Brain microvascular endothelial cell (primary cell): ENCODE measurements at places on chromosomes 5 and 9.

DNA sequence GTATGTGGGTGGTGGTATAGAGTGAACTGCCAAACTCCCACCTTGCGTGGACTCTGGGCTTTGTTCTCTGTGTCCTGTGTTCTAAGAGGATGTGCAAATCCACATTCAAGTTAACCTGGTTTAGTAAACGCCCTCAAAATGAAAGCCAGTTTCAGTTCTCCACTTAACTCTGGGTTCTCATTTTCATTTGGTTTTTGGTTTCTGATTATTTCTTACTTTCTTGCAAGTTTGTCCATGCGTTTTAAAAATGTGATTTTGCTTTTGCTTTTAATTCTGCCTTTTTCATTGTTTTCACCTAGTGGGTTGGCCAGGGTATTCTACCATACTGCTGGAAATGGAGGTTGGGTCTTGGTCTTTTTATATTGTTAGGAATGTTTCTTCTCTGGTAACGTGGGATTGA, 38.2 kb downstream of the GALNT10 start:
- DNase-seq = no peak

GRCh38 chr5:138029944-138030343, 2.9 kb downstream of the FAM13B start:
- no peak for DNase-seq

- DNase-seq = no peak
Observed at GRCh38 chr5:147061431-147061830, 173.4 kb upstream of the STK32A start.

- no peak for DNase-seq
Observed at GRCh38 chr5:111472579-111472978, 39.8 kb downstream of the STARD4 start.

GRCh38 chr9:135589596-135590485, 28.3 kb downstream of the PAEP start:
- no peak for DNase-seq

- DNase-seq = no peak
Observed at GRCh38 chr9:127162864-127163365, 40.5 kb upstream of the ANGPTL2 start.

GRCh38 chr9:126450668-126451205, 124.1 kb downstream of the MVB12B start:
- DNase-seq = no peak

DNA sequence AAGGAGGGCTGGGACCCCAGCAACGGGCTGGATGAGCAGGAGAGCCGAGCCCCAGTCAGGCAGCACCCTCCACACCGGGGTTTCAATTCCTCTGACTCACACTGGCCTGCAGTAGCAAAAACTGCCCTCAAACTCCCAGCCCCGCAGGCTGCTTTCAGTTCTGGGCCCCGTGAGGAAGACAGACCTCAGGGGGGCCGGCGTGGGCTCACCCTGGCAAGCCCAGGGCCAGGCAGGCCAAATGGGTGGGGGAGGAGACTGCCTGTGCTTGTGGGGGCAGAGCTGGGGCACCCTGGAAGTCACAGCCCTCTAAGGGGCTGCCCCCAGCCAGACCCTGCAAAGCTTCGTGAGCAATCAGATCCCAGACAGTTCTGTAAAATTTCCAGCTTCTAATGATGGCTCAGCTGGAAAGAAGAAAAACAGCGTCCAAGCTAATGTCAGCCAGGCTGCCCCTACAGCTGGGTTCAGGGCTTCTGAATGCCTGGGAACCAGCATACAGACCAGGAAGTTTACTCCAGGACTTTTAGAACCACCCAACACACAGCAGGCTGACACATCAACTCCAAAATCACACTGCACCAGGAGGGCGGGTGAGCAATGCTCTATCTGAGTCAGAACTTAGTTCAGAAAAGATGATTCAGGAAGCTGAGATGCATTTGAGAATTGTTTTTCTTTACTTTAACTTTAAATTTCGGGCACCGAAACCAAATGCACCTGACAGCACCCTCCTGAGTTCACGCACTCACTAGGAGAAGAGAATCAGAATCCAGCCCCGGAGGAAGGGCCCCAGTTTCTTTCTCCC, 34.7 kb downstream of the LPCAT1 start:
- peak; percentile 77 for DNase-seq

DNA sequence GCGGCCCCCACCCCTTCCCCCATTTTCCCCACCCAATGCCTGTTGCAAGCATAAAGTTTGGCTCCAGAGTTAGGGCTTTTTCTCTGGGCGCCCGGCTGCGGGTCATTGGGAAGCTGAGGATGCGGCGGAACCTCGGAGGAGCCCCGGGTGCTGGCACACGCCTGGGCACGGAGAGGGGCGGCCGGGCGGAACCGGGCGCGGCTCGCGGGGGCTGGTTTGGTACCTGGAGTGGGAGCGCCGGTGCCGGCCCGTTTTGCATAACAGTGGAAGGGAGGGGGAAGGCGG, 1.2 kb downstream of the PPARGC1B start:
- DNase-seq = no peak

GRCh38 chr5:74889523-74890105, 23.4 kb upstream of the FAM169A start:
- DNase-seq = no peak

GRCh38 chr5:131209506-131210150, 38.9 kb downstream of the LYRM7 start:
- no peak for DNase-seq

DNA sequence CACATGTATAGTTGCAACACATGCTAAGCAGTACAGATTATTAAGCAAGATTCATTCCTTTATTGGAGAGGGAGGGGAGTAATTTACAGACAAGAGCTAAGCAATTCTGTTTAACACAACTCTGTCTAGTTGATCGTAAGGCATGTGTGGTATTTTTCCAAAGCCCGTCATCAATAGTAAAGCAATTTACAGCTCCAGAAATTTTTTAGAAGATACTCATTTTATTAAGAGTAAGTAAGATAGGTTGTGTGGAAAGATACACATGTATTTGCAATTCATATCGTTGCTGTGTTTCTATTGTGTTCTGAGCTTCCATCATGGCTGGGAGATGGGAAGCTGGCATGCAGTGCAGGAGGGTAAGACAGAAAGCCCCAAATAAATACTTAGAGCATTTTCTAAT, 289.2 kb upstream of the TMEM161B start:
- no peak for DNase-seq

- DNase-seq = peak; percentile 26
Observed at GRCh38 chr5:72511366-72511765, 4.2 kb upstream of the ZNF366 start.

GRCh38 chr5:120258123-120258522, 206.0 kb upstream of the PRR16 start:
- no peak for DNase-seq

DNA sequence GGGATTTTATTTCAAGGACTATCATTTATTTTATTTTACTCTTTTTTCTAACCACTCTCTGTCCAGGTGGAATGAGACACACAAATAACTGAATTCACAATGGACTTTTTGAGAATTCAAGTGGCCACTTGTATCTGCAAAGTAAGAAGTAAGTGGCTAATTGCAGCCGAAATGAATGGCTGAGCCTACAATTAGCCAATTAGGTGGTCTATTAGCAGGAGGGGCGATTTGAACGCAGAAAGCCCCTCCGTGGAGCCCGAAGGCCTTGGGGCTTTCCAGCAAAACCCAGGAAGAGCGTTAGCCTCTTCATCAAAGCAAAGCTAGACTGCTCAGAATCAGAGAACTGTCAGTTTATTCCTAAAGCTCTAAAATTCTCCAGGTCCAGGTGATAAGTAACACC, 176.9 kb downstream of the EBF1 start:
- DNase-seq = no peak

- no peak for DNase-seq
Observed at GRCh38 chr5:39270225-39270848, 51.0 kb upstream of the FYB1 start.

DNA sequence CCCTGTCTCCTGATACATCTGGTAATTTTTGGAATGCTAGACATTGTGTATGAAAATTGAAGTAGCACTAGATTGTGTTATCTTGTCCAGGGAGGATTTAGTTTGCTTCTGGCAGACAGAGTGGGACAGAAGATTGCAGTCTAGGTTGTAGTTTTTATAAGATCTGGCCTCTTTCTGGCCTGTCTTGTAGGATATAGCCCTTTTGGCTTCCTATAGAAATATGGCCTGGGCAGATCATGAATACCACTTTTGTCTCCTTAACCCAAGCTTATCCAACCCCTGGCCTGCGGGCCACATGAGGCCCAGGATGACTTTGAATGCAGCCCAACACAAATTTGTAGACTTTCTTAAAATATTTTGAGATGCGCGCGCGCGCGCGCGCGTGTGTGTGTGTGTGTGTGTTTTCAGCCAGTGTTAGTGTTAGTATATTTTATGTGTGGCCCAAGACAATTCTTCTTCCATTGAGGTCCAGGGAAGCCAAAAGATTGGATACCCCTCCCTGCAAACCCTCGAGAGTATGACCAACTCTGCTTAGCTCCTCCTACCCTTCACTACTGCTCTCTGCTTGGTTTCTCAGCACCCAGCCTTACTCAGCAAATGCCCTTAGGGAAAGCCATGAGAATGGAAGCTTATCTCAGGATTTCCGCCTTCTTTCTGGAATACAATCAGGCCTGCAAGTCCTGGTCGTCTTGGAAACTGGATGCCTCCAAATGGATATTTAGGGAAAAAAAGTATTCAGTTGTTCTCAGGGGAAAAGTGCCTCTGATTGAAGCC, 26.5 kb downstream of the ANKRD33B start:
- DNase-seq = peak; percentile 53

DNA sequence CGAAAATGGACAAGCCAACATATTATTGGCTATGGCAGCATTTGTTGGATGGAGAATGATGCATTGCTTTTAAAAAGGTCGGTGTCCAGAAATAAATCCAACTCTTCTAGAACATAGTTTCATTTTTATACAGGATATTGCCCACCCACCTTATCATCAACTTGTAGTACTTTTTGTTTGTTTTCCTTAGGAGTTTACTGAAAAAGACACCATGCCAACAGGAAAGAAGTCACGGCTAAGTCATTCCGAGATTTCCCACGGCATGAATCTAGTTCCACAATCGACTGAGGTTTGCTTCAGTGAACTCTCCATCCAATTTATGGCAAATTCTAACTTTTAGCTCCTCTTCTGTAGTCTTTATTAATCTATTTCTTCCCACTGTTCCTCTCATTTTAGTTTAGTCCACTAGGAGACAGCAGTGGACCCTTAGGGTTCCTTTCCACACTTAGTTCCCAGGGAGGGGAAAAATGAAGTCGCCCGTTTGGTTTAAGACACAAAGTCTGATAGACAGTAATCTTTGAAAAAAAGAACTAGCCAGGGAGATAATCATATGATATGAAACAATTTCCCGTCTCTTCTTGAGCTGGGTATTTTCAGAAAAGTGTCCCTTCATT, 237.5 kb downstream of the AP3B1 start:
- DNase-seq = peak; percentile 16

GRCh38 chr9:105510024-105510423, 47.9 kb upstream of the FKTN start:
- DNase-seq = peak; percentile 81

GRCh38 chr9:75185585-75186170, 97.4 kb downstream of the OSTF1 start:
- DNase-seq = peak; percentile 40
